ENCODE measurements at places on chromosomes 7 and 10.

DNA sequence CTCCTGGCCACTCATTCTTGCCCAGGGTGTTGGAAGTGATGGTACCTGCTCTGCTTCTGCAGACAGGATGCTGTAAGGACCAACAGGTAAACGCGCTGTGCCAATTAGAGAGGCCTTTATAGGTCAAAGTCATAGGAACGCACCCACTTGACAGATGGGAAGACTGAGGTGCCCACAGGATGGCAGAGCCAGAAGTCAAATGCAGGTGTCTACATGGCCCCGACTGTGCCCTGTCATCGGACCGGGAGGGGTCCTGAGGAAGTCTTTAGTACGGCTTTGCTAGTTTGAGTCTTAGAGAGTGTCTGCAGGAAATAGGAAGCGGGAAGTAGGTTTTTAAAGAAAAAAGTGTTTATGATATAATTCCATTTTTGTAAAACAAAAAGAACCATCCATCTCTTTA is 57.3 kb downstream of the HK1 start:
- DNase-seq: no peak

DNA sequence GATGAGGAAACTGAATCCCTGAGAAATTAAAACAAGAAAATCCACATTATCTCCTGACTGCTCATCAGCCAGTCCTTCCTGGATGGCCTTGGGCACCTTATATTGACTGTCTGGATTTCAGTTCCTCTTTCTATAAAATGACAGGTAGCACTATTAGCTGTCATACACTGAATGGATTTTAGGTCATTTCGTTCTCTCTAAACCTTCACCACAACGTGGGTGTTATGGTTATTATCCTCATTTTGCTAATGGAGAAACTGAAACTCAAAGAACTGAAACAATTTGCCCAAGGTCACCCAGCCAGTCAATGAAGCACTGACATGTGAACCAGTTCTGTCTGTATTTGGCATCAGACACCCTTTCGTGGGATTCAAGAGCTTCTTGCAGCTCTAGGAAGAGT is 193.8 kb downstream of the CYP26A1 start:
- DNase-seq: no peak

- peak; percentile 68 for DNase-seq
These were observed 12.5 kb downstream of the SFRP5 start for GRCh38 chr10:97759158-97759887.

GRCh38 chr7:9504678-9505077 is 1071.3 kb downstream of the NXPH1 start:
- DNase-seq: no peak

GRCh38 chr7:134850066-134850465 is 70.6 kb downstream of the CALD1 start:
- no peak for DNase-seq

GRCh38 chr10:114283091-114283490 is 44.0 kb downstream of the VWA2 start:
- no peak for DNase-seq

DNA sequence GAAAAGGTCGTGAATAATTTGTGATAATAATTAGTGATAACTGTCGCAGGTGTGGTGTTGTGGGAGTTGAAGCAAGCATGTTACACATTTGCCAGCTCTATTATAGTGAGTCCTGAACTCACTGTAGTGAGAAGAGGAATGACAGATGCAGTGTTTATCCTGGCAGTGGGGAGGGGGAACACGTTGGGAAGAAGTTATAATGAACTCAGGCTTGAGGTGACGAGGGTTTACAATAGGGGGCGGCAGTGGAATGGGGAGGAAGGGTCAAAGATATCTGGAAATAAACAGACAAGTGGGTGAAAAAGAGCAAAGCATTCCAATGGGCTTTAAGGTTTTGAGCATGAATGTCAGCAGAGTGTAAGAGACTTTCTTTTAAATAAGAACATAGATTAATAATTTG is 49.6 kb downstream of the ITPRID1 start:
- no peak for DNase-seq

All from pons (tissue), 1 donor.